ENCODE measurements at places on chromosomes 3 and 15. TPM values are rescaled to one million over a fixed set of nuclear protein-coding genes. Genes with fewer than 3 reads are reported as not detected.

BMF gene
- 5.3 TPM for total RNA-seq

CSK gene
- 20.8 TPM for total RNA-seq

CLSTN2 gene
- total RNA-seq = 9.7 TPM

GJD2 gene
- not detected for total RNA-seq

ATP8B4 gene
- total RNA-seq = 9.8 TPM

CFAP44 gene
- total RNA-seq = 3.2 TPM

LMAN1L gene
- total RNA-seq = not detected

TMC3 gene
- 0.37 TPM for total RNA-seq

ALPK3 gene
- 23.1 TPM for total RNA-seq

SLC22A14 gene
- not detected for total RNA-seq

GASK1A gene
- total RNA-seq = 11.5 TPM

TRH gene
- total RNA-seq = not detected

ADAMTS17 gene
- 4.9 TPM for total RNA-seq

WNT7A gene
- not detected for total RNA-seq

CCDC9B gene
- 28.0 TPM for total RNA-seq

CILP gene
- 92.0 TPM for total RNA-seq

TM6SF1 gene
- total RNA-seq = 2.3 TPM

ZDHHC19 gene
- not detected for total RNA-seq

CLRN1 gene
- not detected for total RNA-seq

CSPG4 gene
- 396 TPM for total RNA-seq

TMCO5A gene
- total RNA-seq = not detected

CASR gene
- total RNA-seq = not detected

OXTR gene
- total RNA-seq = 0.49 TPM

CDCP1 gene
- total RNA-seq = 4.3 TPM

LHFPL4 gene
- 0.04 TPM for total RNA-seq

SLC28A1 gene
- total RNA-seq = not detected

ZNF106 gene
- 118 TPM for total RNA-seq

ERC2 gene
- 2.0 TPM for total RNA-seq

KBTBD13 gene
- total RNA-seq = not detected

SEMA3G gene
- total RNA-seq = 32.6 TPM

GOLGA8G gene
- total RNA-seq = not detected

IQCB1 gene
- total RNA-seq = 16.8 TPM

TMEM108 gene
- 4.4 TPM for total RNA-seq

RTP2 gene
- total RNA-seq = not detected
